HFFc6 (cell line): ENCODE measurements at places on chromosomes 11 and 22.

DNA sequence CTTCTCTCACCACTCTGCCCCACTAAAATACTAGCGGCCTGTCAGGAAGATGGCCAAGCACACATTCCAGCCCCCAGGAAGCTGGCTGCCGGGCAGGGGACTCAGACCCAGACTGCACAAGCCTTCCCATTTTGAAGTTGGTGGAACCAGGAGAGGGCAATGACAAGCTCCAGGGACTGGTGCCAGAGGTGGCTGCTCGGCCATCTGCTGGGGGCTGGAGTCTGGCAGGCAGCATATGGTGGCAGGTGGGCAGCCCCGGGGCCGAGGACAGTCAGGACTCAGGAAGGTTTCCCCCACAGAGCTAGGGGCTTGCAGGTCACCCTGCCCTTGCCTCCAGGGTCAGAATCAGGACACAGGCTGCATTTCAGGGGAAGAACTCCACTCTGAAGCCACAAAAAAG, 22.6 kb downstream of the KCNJ5 start:
- no peak for DNase-seq

- DNase-seq: no peak
These were observed at the start of gene DDX25 for GRCh38 chr11:125903711-125904659. Gene DDX25, plus strand, starts transcription at chr11:125904508. Its CDS starts 10 bp downstream, at chr11:125904518.

- DNase-seq: no peak
These were observed 87.8 kb downstream of the SHANK2 start for GRCh38 chr11:71164621-71165020.

GRCh38 chr11:115980337-115981103, 476.3 kb upstream of the CADM1 start:
- no peak for DNase-seq

GRCh38 chr22:37973271-37974170, 10.8 kb downstream of the SOX10 start:
- no peak for DNase-seq

- peak; percentile 39 for DNase-seq
These were observed 20.8 kb upstream of the ARRB1 start for GRCh38 chr11:75371949-75372876.

GRCh38 chr11:67056267-67057204, at the start of gene RHOD:
Gene RHOD, plus strand, starts transcription at chr11:67056847. Its CDS starts 56 bp downstream, at chr11:67056903.
- no peak for DNase-seq

GRCh38 chr11:14082338-14082737, 119.8 kb downstream of the SPON1 start:
- DNase-seq: no peak

DNA sequence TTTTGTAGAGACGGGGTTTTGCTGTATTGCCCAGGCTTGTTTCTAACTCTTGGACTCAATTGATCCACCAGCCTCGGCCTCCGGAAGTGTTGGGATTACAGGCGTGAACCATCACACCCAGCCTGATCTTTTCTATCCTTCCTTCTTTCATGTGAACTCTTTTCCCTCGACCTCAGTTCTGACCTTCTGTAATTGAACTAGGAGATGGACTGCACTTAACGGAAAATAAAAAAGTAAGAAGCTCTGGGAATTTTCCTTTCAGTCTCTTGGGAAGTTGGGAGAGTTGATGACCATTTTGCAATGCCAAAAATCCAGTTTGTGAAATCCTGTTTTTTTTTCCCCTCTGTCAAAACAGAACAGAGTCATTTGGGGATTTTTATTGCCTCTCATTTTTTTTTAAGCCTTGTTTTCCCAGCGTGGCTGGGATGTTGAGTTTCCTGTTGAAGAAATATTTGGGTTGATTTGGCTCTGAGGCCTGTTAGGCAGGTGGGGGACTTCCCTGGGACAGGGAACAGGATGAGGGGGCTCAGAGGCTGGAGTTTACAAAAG, 26.9 kb upstream of the CYB5R3 start:
- no peak for DNase-seq

GRCh38 chr22:38034278-38034882, 22.8 kb upstream of the PICK1 start:
- peak; percentile 88 for DNase-seq

GRCh38 chr11:116136987-116137674, 632.9 kb upstream of the CADM1 start:
- no peak for DNase-seq
